NCI-H1105 treated with DMSO at 0.1 percent for 48 hours (cell line): ENCODE measurements at places on chromosomes 3 and 15.

DNA sequence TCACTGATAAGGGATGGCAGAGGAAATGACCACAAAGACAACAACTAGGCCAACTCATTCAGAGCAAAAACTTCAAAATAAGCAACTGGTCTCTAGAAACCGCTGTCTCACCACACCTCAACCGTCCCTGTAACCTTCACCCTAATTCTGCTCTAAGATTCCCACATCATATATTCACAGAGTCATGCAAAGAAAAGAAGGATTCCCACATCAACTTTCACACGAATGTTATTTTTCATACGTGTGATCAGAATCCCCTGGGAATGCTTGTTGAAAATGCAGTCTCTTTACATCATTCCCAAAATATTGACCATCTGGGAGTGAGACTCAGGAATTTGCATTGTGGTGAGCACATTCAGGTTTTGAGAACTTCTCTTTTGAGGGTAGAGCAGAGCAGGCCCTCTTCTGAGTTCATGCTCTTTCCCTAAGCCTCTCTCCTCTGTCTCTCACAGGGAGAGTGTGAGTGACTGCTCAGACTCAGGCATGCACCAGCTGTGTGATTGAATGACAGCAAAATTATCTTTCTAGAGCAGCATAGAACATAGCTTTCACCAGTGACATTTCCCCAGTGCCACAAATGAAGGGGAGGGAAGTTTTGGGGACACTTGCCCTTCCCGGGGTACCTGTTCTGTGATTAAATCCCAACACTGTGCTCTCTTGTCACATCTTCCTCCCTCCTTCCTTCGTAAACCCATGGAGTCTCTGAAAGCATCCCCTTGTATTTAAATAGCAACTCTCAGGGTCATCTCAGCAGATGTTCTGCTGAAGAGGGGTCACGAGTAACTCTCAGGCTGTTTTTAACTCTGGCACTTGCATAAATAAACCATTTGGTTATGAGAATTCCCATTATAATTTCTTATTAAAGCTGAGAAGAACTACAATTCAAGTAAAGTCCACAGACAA is 170.9 kb downstream of the PLCL2 start:
- DNase-seq = no peak

DNA sequence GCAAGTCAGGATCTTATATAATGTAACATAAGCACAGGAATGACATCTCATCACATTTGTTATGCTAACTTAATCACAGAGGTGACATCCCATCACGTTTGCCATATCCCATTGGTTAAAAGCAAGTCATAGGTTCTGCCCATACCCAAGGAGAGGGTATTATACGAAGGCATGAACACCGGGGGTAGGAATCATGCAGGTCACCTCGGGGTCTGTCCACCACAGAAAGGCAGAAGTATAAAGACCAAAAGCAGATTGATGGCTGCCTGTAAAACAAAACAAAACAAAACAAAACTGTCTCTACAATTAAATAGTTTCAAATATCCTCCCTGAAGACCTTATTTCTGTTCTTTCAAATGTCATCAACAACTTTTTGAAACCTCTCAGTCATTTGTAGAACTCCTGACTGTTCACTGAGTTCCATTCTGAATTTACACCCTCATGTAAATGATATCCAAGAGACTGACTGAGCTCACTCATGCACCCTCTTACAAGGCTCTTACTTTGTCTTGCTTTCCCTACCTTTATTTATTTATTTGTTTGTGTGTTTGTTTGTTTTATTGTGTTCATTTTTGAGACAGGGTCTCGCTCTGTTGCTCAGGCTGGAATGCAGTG is 22.7 kb upstream of the ZNF639 start:
- DNase-seq = no peak

DNA sequence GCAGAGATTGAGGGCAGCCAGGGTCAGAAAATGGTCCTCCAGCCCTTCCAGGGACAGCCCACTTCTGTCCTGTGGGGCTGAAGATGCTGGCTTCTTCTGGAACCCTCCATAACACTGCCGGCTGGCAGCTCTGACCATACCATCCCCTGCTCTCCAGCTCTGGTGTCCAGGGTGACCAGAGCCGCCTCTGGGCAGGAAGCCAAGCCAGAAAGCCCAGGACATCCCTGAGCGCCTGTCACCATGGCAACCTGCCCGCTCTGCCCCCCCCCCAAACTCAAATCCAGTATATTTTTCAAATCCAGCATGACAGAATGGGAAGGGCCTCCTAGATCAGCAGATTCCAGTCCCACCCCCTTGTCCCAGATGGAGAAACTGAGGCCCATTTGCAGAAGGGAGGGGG is 420 bp upstream of the TMIE start:
- peak; percentile 25 for DNase-seq

DNA sequence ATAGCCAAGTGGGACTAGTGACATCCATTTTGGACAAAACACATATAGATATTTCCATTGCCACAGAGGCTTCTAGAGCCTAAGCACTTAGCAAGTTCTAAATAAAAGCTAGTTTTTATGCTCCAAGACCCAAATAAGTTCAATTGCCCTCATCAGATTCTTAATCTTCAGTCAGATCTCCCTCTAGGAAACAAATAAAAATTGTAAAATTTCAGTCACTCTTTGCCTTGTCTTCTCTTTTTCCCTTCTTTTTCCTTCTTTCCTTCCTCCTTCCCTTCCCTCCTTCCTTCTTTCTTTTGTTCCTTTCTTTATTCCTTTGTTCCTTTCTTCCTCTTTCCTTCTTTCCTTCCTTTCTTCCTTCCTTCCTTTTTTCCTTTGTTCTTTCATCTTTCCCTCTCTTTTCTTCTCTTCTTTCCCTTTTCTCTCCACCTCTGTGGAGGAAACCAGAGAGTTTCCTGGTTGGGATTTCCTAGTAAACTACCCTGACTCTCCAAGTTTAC is 68.8 kb upstream of the GADL1 start:
- no peak for DNase-seq

DNA sequence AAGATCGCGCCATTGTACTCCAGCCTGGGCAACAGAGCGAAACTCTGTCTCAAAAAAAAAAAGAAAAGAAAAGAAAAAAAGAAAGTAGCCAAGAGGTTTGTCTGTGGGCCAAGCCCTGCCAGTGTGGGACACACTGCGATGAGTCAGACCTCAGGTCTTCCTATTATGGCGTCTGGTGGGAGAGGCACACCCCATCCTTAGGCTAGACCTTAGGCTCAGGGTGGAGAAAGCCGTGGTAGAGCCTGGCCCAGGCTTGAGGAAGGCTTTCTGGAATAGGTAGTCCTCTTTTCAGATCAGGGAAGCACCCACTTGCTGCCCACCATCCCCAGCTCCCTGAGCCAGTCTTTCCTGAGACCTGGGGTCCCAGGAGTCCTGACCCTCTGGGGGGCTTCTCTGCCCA is 6.0 kb downstream of the HEMK1 start:
- no peak for DNase-seq

- DNase-seq = no peak
These were observed 415.8 kb upstream of the GRM7 start for GRCh38 chr3:6444888-6445658.

- no peak for DNase-seq
These were observed 48.7 kb downstream of the GPD1L start for GRCh38 chr3:32155117-32155516.
